ENCODE measurements at places on chromosomes 11 and 22.

DNA sequence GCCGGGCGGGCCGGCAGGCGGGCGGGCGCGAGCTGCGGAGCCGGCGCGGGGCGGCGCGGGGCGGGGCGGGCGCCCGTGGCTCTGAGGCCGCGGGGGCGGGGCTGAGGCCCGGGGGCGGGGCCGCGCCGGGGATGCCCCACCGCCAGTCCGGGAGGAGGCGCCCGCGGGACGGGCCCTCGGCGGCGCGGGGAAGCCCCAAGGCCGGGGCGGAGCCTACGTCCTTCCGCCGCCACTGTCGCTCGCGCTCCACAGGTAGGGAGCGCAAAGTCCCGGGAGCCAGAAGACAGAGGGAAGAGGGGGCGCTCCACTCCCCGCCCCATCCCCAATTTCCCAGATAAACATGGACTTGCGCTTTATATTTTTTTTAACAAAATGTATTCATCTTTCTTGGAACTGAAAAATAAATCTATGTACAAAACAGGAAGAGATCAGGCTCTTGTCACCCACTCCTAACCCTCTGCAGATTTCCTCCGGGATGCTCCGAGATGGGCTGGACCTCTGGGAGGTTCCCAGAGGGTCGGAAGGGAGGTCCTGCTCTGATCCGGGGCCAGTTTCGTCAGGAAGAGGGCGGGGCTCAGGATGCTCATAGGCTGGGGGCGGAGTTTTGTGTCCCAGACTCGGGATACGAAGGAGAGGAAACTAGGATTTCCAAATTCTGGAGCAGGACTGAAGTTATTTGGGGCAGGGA, at the start of gene MAP4K2:
TSS of gene MAP4K2 (minus strand) at position 57 of the 688 bp plus-strand sequence. CDS start 65 bp downstream, outside the sequence.
- peak; percentile 75 for DNase-seq

DNA sequence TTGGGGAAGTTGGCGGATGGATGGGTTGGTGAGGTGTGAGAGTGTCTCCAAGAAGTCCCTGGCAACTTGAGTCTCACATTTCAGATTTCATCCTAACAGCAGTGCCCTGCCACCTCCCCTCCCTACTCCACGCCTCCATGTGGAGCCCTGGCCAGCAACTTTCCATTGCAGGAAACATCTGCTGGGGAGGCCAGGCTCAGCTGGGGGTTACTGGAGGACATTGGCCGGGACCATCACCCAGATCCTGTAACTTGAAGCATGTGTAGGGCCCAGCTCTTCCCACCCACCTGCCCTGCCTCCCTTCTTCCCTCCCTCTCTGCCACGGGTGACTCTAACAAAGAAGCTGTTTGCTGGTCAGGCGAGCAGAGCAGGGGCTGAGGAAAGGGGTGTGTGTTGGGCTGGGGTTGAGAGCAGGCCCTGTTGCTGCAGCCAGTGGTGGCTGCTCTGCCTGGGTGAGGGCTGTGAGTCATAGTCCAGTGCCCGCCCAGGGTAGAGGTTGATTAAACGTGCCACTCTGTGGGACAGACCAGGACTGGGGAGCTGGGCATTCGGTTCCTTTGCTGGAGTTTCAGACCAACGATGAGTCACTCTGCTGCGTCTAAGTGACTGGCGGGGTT, 64.0 kb downstream of the SCN3B start:
- DNase-seq = peak; percentile 31

GRCh38 chr22:26330971-26331625, 98.0 kb upstream of the ASPHD2 start:
- no peak for DNase-seq

- DNase-seq = no peak
Observed at GRCh38 chr22:40415531-40416266, 45.3 kb downstream of the SGSM3 start.

DNA sequence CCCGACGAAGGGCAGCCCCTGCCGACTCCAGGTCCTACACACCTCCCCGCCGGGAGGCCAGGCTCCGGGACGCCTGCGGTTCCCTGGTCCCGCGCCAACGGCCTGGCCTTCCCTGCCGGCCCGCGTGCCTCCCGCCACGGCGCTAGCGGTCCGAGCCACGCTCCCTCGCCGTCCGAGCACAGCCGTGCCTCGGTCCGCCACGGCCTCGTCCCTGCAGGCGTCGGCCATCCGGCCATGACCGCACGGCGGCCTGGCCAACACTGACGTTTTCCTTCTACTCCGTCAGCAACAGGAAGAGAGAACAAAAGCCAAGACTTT, 532 bp downstream of the EIF4G2 start:
- no peak for DNase-seq

GRCh38 chr11:76723142-76723541, 52.6 kb upstream of the LRRC32 start:
- no peak for DNase-seq

- no peak for DNase-seq
Observed at GRCh38 chr11:46890665-46891064, 27.7 kb downstream of the LRP4 start.

- DNase-seq = peak; percentile 41
Observed at GRCh38 chr11:48109046-48109666, 107.5 kb upstream of the OR4B1 start.

DNA sequence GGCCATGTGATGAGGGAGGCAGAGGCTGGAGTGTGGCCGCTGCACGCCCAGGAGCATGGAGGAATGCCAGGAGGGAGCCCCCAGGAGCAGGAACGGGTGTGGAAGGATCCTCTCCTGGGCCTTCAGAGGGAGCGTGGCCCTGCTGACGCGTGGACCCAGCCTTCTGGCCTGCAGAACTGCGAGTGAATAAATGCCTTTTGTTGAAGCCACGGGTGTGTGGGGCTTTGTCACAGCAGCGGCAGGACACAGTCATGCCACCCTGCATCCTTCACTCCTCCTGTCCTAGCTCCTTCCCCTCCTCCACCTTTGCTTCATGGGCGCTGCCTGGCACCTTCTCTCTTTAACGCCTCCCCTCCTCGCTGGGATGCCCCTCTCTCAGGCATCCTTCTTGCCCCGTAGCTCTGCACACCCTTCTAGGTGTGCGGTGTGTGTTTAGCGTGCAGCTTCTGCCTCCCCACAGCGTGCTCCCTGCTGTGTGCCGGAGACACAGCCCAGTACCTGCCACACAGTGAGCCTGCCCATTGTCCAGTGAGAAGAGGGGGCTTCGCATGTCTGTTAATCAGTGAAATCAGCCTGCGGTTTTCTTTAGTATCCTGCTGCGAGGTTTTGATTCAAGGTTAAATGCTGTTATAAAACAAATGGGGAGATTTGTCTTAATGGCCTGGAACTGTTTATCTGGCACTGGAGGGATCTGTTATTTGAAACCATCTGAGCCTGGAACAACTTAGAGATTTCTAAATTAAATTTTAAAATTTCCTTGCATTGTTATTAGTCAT, 459.6 kb downstream of the TBC1D22A start:
- no peak for DNase-seq

DNA sequence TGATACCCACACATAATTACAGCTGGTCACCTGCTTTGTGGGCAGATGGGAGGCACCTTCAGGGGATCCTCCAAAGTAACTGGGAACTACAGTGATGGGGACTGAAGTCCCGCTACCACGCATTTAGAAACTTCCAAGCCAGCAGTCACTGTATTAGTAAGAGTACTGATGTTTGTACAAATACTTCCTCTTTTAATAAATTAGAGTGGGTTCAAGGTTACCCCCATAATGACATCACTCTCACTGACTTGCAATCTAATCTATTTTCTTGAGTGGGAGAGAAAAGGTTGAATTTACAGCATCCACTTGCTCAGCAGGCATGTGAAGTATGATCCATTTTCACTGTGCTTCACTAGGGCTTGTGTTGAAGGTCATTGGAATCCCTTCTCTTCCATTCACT, 72.1 kb upstream of the TIMP3 start:
- DNase-seq = no peak

DNA sequence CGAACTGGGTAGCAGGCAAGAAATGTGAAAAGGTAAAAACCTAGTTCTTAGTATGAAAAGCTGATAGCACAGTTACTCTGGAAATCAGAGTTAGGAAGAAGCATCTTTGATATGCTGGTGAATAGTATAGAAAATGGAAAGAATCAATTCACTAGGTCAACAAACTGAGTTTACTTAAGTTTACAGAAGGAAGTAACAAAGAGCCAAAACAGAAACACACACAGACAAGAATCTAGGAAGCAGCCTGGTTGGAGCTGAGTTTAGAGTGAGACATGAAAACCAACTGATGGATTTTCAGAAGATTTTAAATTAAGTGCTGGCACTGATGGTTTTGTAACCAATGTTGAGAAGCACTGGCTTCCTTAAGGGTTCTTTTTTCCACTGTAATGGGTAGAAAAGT, 296.3 kb downstream of the CADM1 start:
- no peak for DNase-seq

GRCh38 chr11:20493340-20493739, 105.8 kb downstream of the PRMT3 start:
- no peak for DNase-seq

DNA sequence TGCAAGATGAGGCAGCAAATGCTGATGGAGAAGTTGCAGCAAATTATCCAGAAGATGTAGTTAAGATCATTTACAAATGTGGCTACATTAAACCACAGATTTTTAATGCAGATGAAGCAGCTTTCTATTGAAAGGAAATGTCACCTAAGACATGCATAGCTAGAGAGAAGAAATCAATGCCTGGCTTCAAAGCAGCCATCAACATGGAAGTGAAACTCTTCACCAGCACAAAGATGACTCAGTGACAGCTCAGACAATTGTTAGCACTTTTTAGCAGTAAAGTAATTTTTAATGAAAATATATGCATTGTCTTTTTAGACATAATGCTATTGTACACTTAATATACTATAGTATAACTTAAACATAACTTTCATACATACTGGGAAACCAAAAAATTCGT, 71.4 kb downstream of the FANCF start:
- no peak for DNase-seq

GRCh38 chr22:43113526-43114251, 3.1 kb downstream of the BIK start:
- DNase-seq = no peak

- DNase-seq = no peak
Observed at GRCh38 chr11:414318-414857, 411 bp downstream of the SIGIRR start.

DNA sequence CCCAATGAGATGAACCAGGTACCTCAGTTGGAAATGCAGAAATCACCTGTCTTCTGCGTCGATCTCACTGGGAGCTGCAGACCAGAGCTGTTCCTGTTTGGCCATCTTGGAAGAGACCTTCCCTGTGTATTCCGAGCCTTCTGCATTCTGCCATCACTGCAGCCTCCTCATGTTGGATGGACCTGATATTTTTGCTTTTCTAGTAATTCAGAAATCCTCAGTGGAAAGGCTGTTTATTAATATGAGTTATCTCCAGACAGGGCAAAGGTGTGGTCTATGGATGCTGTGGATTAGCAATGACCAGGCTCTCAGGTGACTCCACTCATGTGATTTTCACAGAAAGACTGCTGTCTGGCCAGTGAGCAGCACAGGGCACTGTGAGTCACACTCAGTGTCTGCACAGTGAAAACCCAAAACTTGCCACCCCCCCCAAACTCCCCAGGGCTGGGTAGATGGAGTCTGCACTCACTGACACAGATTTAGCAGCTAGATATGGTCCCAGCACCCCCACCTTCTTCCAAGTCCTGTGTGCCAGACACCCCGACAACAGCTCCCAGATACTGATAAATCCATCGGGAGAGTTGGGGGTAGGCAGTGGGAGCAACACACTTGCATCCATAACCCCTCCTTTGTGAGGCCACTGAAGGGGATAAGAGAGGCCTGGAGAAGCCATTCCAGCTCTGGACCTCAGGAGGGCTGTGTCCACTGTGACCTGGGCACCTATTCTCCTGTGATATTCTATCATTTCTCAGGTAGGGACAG, 75.2 kb upstream of the TOP3B start:
- no peak for DNase-seq

DNA sequence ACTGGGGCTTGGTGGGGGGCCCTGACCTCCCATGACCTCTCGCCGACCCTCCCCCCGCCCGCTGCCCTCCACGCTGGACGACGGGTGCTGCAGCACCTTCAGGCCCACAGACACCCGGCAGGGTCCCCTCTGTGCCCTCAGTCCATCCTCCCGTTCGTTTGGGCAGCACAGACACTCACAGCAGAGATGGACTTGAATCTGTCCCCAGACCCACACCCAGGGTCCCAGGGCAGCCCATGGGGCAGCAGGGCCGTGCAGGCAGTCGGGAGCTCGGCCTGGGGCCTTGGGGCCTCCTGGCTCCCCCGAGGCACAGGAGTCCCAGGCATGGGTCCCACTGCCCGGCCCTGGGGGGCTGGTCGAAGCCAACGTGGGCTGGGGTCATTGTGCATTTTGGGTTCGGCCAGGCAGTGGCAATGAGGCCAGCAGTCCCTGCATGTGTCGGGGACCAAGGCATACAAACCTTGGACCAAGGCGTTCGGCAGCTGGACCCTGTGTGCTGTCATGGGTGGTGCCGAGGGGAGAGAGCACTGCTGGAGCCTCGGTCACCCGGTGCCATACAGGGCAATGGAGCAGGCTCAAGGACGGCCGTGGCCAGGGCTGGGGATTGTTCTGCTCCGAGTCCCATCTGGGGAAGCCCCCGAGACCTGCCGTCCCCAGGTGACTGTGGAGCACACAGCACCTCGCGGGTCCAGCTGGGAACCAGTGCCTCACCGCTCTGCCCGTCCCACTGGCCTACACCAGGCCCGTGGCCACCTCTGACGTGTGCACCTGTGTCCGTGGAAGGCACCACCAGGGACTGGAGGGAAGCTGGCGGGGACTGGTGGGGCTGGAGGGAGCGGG, 19.3 kb upstream of the BRSK2 start:
- DNase-seq = no peak

GRCh38 chr11:26201411-26201810, 130.5 kb upstream of the ANO3 start:
- DNase-seq = no peak

- DNase-seq = no peak
Observed at GRCh38 chr11:103602840-103603239, 433.6 kb upstream of the DDI1 start.
